ENCODE measurements at places on chromosomes 2 and 18. TPM values are rescaled to one million over a fixed set of nuclear protein-coding genes. Genes with fewer than 3 reads are reported as not detected.

DNA sequence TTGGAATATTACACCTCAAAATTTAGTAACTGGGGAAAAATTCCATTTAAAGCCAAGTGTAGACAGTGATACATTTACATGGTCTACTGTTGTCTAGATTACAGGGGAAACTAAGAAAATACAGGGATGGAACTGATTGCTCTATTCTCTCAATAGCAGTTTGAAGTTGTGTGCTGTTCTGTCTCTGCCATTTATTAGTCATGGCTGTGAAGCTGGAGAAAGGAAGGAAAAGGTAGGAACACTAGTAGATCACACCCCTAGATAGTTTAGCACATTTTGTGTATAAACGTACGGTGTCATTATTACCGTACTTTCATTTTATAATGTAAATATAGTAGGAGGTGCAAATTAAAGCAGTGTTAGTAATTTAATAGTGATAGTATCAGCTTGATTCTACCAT, 170.5 kb downstream of the PHLPP1 start:
- no peak for DNase-seq

DNA sequence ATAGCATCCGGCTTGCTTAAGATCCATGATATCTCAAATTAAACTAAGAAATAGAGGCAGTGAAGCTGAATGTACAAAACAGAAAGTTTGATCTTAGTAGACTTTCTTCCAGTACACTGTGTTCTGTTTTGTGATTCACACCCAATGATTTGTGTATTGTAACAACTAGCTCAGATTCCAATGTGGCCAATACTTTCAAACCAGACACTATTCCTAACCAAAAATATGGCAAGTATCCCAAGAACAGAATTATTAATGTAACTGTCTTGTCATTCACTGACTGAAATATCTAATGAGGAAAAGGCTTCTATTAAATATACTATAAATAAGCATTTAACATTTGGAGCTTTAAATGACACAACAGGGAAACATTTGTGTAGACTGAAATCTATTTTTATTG, 299.1 kb downstream of the NRXN1 start:
- no peak for DNase-seq

DNA sequence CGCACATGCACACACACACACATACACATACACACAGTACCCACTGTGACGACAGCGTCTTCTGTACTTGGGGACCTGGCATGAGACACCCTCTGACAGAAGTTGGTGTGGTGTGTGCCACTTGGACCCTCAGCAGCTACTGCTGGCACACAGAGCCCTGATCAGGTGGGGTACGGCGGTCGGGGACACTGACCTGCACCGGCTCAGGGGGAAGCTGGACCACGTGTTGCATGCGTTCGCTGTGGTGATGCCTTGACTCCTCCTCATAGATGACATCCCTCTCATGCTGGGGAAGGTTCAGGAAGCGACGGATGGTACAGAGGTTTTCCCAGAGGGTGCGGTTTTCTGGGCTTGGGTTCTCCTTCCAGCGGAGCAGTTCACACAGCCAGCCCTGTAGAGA, 149.2 kb downstream of the SATB2 start:
- no peak for DNase-seq

- no peak for DNase-seq
Measured at GRCh38 chr2:134244086-134244485, 9.8 kb upstream of the MGAT5 start.

DNA sequence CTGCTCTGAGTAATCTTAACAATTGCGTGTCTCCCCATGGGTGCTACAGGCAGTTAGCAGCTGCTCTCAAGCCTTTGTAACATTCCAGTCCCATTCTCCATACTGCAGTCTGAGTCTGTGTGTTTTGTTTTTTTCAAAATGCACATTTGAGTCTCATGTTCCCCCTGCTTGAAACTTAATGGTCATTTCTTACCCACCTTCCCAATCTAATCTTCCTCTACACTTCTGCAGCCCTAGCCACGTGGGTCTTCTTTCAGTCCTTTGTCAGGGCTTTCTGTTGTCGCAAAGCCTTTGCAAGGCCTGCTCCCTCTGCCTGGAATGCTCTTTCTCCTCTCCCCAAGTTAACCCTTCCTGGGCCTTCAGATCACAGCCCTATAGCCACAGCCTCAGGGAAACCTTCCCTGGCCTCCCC, 24.5 kb downstream of the ELAC1 start:
- peak; percentile 53 for DNase-seq

- DNase-seq, result no peak
Measured at GRCh38 chr2:38553554-38553953, 49.2 kb downstream of the HNRNPLL start.

DNA sequence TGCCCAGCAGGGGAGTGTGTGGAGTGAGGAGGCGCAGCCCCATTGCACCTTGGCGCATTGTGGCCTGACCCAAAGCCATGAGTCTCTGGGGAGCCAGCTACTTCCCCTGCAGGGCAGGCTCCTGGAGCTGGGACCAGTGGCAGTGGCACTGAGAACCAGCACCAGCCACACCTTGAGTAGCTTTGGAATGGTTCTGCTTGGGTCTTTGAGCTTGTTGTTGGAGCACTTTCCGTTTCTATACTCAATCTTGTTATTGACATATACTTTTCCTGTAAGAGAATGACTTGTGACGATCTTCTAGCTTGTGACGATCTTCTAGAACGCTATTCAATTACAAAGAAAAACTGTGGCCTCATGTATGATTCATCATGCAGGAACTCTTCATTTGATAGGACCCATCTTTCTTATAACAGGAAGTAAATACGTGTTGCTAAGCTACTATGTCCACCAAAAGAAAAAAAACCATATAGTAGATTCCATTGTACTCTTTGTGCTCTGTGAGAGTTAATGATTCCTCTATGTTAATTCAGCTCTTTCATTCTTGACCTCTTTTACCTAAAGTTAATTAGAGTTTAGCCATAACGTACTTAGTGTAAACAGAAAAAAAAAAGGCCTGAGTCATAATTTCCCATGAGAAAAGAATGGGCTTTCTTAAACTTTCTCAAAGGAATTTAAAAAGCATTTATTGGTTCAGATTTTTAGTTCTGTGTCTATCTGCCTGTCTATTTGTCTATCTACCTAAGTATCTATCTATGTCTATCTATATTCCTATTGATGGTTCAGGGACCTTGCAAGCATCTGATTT, 113.1 kb downstream of the GATA6 start:
- DNase-seq, result no peak

- DNase-seq, result no peak
Measured at GRCh38 chr2:174901075-174901474, 104.1 kb downstream of the CHN1 start.

GRCh38 chr2:148654435-148654834, 9.9 kb downstream of the EPC2 start:
- no peak for DNase-seq

Gene CCDC150
- total RNA-seq, result 31.9 TPM

Gene RND3
- total RNA-seq, result 25.6 TPM

Gene VIL1
- 7.0 TPM for total RNA-seq

Gene NRP2
- total RNA-seq, result 37.8 TPM

Gene ASTL
- total RNA-seq, result 0.60 TPM

Gene SPEG
- total RNA-seq, result 32.0 TPM

Gene CRYGC
- not detected for total RNA-seq

Gene STRN
- 38.9 TPM for total RNA-seq

Gene HADHA
- total RNA-seq, result 131 TPM

Gene NFATC1
- 6.6 TPM for total RNA-seq

Gene TUBA3D
- total RNA-seq, result 0.21 TPM

All from H1 (cell line).